ENCODE measurements at places on chromosomes 11 and 22.
A peak's percentile ranks its signal among the peaks of the same experiment; 100 is the strongest.

DNA sequence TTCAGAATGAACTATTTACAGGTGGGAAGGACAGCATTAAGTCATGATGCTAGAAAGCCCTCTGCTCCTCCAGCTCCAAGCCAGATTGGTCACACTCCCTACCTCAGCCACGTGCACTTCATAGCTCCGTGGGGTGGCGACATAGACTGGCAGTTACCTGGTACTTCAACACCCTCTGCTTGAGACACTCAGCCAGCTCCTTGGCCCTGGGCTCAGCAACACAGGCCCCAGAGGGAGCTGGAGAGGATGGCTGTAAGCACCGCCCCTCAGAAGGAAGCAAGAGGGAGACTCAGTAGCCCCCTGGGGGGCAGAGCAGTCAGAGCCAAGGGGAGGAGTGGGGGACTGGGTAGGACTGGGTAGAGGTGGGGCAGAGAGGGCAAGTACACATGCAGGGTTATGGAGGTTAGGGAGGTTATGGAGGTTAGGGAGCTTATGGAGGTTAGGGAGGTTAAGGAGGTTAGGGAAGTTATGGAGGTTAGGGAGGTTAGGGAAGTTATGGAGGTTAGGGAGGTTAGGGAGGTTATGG is 102.1 kb upstream of the BID start:
- no peak for DNase-seq

GRCh38 chr11:44999068-44999467 is 48.4 kb upstream of the TP53I11 start:
- DNase-seq: no peak

DNA sequence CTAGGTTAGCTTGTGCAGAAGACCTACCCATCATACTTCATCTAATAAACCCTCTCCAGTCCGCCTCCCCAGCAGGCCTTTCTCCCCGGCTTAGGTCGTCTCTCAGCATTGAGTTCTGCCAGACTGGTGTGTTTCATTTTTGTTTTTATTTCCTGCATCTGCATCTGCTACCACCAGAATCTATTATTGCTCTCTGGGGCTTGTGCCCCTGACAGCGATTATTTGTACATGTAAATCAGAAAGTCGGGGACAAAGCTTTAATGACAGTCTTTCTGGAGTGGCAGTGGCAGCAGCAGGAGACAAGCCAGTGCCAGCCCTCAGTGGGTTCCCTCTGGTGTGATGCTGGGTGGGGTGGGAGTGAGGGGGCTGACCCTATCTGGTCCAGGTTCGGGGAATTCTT is 127.5 kb downstream of the PKNOX2 start:
- DNase-seq: no peak

DNA sequence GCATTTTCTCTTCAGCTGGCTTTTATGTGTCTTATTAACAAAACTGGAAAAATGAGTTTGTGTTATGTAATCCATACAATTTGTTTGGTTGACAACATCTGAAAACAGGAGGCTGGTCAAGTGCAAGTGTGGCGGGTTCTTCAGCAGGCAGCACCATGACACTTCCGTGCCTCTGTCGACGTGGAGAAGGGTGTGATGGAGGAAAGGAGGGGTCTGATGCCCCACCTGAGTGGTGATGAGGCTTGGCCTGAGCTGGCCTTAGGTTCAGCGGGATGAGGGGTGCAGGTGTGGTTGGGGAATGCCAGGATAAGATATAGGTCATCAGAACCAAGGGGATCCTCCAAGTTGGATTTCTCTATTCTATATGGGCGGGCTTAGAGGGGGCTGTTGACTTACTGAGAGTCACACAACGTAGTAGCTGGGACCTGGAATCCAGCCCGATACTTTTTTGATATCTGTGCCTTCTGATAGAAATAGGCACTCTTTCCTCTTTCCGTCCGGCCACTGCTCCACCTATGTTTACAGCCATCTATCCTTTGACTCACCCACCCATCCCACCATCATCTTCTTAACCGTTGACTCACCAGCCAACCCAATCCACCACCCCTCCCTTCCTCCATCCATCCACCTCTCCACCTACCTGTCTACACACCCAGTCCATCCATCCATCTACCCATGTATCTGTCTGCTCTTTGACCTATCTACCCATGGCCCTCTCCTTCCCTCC is 29.0 kb downstream of the SHANK3 start:
- no peak for DNase-seq

DNA sequence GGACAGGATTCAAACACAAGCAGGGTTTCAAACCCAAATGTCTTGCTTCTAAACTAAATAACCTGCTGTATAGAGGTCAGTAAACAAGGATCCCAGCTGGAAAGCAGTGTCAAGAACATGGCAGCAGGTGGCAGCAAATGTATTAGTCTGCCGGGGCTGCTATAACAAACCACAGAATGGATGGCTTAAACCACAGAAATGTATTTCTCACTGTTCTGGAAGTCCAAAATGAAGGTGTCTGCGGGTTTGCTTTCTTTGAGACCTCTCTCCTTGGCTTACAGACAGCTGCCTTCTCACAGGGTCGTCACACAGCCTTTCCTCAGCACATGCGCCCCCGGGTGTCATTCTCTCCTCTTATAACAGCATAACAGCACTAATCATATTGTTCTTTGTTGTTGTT is 65.1 kb upstream of the LRRC55 start:
- DNase-seq: peak; percentile 18

DNA sequence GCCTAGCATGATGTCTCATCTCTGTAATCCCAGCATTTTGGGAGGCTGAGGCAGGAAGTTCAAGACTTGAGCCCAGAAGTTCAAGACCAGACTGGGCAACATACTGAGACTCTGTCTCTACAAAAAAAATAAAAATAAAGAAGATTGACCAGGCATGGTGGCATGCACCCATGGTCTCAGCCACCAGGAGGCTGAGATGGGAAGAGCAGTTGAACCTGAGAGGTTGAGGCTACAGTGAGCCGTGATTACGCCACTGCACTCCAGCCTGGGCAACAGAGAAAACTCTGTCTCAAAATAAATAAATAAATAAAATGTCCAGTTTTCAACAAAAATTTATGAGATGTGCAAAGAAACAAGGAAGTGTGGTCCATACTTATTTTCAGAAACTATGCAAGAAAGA is 28.3 kb downstream of the EFCAB6 start:
- no peak for DNase-seq

- DNase-seq: no peak
Measured at GRCh38 chr11:95650276-95650675, 139.3 kb downstream of the FAM76B start.

- DNase-seq: no peak
Measured at GRCh38 chr11:68503792-68504191, 43.2 kb downstream of the PPP6R3 start.

DNA sequence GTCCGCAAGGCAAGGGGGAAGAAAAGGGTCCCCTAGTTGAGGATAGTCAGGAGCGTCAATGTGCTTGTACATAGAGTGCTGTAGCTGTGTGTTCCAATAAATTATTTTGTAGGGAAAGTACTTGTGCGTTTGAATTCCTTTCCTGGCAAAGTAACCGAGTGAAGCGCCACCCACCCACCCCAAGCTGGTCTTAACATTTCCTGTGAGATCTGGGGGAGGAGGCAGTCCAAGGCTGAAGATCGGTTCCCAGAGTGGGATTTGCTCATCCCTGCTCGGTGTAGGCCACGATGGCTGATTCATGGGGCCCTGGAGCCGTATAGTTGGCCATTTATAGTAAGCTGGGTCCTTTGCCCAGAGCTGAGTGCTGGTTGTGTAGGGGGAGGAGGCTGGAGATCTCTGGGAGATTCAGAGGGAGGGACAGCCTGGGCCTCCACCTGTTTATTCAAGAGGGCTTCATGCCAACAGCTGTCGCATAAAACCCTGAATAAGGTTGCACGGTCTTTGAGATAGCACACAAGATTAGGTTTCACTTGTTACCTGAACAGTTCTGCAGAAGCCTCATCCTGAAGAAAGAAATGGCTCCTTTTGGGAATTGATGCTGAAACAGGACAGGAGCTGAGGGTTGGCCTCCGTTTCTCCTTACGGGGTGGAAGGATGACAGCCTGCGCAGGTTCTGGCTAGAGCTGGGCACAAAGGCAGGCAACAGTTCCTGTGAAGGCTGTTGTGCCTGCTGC is 2.4 kb downstream of the ATF4 start:
- no peak for DNase-seq

DNA sequence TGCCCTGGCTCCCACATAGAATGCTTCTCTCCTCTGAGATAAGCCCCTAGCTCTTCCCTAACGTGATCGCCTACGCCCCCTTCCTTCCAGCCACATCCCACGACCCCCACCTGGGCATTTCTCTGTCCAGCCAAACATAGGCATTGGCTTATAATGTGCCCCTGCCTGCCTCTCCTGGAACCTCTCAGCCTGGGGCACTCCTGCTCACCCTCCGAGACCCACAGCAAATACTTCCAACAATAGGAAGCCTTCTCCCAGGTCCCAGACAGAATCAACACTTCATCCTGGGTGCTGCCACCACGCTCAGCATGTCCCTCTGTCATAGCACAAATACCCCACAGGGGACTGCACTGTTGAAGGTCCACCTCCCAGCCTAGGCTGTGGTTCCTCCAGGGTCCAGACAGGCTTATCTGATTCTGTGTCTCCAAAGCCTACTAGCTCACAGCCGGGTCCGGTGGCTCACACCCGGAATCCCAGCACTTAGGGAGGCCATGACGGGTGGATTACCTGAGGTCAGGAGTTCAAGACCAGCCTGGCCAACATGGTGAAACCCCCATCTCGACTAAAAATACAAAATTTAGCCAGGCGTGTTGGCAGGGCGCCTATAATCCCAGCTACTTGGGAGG is 24.2 kb upstream of the TMPRSS4 start:
- DNase-seq: no peak

DNA sequence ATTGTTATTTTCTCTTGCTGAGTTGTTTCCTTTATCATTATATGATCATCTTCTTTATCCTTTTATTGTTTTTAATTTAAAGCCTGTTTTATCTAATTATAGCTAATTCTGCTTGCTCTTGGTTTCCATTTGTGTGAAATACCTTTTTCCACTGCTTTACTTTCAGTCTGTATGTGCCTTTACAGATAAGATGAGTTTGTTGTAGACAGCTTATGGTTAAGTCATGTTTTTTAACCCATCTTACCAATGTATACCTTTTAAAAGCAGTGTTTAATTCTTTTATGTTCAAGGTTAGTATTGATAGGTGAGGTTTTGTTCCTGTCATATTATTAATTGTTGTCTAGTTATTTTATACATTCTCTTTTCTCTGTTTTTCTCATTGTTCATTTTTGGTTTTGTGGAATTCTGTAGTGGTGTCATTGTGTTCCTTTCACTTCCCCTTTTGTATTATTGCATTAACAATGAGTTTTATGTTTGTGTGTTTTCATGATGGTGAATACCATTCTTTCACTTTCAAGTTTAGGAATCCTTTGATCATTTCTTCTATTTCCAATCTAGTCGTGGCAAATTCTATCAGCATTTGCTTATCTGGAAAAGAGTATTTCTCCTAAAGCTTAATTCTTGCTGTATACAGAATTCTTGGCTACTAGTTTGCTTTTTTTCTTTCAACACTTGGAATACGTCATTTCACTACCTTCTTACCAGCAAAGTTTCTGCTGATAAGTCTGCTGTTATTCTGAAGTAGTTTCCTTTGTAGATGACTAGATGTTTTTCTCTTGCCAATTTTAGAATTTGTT is 21.8 kb downstream of the OR5AN1 start:
- no peak for DNase-seq

- DNase-seq: peak; percentile 93
Measured at GRCh38 chr22:36461665-36462649, 19.5 kb downstream of the TXN2 start.

- DNase-seq: no peak
Measured at GRCh38 chr22:37526376-37526775, 7.2 kb upstream of the CARD10 start.

DNA sequence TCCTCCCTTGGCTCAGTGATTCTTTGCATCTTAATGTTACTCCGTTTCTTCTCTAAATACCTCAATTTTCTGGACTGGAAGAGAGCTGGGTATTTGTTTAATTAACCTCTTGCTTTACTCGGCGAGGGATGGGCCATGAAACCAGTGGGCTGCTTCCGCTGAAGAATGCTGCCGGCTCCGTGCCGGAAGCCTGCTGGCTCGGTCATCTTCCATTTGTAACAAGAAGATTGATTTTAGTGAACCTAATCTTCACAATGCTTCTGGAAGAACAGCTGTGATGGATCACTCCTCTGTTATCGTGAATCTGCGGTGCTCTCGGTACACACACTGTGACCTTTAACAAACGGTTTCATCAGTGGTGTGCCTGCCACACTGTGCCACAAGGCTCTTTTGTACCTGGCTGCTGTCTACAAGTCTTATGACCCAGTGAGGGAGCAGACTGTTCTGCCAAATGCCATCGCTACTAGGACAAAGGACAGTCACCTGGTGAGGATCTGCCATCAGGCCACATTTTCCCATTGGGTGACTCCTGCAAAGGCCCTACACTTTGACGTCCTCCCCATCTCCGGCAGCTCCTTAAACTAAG is 25.3 kb upstream of the PARVB start:
- no peak for DNase-seq

GRCh38 chr11:64713016-64713707 is 9.8 kb downstream of the NRXN2 start:
- no peak for DNase-seq

GRCh38 chr11:75375626-75376025 is 23.7 kb upstream of the RPS3 start:
- DNase-seq: no peak

- DNase-seq: peak; percentile 3
Measured at GRCh38 chr11:40337118-40337517, 1122.3 kb downstream of the LRRC4C start.

DNA sequence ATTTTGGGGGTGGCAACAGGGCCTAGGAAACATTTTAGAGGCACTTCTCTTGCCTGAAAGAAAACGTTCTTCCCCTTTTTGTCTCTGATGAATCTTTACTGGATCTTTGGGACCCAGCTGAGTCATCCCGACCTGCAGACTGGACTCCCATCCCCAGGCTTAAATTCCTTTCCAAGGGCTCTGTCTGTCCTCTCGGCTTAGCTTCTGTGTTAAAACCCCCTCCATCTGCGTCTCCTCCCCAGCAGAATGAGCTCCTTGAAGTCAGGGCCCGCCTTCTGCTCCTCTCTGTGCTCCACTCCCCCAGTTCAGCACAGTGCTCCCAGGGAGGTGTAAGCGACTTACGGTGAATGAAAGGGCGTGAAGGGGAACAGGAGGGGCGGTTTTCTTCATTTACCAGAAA is 895 bp upstream of the DAGLA start:
- no peak for DNase-seq

- no peak for DNase-seq
Measured at GRCh38 chr11:30314625-30315024, 8.3 kb upstream of the ARL14EP start.

- no peak for DNase-seq
Measured at GRCh38 chr11:36016263-36016662, 72.4 kb downstream of the LDLRAD3 start.

DNA sequence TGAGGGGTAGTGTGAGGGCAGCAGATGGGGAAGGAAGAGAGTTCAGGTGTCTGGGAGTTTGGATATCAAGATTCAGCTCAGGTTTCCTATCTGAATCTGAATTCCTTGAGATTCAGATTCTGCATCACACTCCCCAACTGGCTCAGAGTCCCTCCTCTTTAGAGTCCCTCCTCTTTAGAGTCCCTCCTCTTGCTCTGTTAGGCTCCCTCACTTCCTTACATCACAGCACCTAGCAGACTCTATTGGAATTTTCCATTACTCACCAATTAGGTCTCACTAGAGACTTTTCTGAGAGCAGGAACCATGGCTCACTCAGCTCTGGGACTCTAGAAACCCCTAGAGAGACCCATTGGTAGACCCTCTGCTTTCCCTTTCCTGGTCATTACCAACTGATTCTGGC is 303.4 kb upstream of the SYN3 start:
- no peak for DNase-seq
